ENCODE measurements at places on chromosomes 4 and X. TPM values are rescaled to one million over a fixed set of nuclear protein-coding genes. Genes with fewer than 3 reads are reported as not detected.

The ASB11 gene
- not detected for total RNA-seq

The SASH3 gene
- 123 TPM for total RNA-seq

GRCh38 chr4:25694466-25694865 is 38.8 kb downstream of the SLC34A2 start:
- H3K4me1 ChIP-seq = no peaks in the 10 kb centered on the region
- H3K27ac ChIP-seq = no peak overlapping the region
- no peak for DNase-seq
- no peaks in the 10 kb centered on the region for H3K36me3 ChIP-seq

DNA sequence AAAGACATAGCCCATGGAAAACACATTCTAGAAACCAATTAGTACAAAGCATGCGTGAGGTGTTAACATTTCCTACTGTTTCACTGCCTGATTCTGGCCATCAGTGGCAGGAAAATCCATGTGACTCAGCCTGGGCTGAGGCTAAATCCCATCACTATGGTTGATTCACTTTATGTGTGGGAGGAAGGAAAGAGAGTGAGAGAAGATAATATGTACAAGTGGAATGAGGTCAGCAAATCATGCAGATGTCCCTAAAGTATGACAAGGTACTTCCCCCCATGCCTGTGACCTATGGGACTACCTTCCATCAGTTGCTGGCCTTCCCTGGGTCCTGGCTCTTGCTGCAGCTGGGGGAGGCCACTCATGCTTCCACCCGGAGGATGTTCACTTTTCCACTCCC is 64.2 kb upstream of the MAP3K15 start:
- peak overlapping the region; percentile 72 for H3K27ac ChIP-seq
- no peak for DNase-seq
- peaks cover 14% of the 10 kb centered on the region for H3K4me1 ChIP-seq
- no peak overlapping the region for H3K4me3 ChIP-seq
- peaks cover 15% of the 10 kb centered on the region for H3K36me3 ChIP-seq
- no peaks in the 10 kb centered on the region for H3K27me3 ChIP-seq

- H3K4me1 ChIP-seq = peaks cover 23% of the 10 kb centered on the region
- peaks cover 40% of the 10 kb centered on the region for H3K36me3 ChIP-seq
- H3K27ac ChIP-seq = no peak overlapping the region
- no peak overlapping the region for H3K4me3 ChIP-seq
These were observed 89.3 kb downstream of the GPR143 start for GRCh38 chrX:9676306-9676705.

- no peak overlapping the region for H3K4me3 ChIP-seq
- no peak overlapping the region for H3K27ac ChIP-seq
- peaks cover 16% of the 10 kb centered on the region for H3K36me3 ChIP-seq
- no peaks in the 10 kb centered on the region for H3K27me3 ChIP-seq
These were observed 75.7 kb downstream of the RASL11B start for GRCh38 chr4:52937829-52938228.

DNA sequence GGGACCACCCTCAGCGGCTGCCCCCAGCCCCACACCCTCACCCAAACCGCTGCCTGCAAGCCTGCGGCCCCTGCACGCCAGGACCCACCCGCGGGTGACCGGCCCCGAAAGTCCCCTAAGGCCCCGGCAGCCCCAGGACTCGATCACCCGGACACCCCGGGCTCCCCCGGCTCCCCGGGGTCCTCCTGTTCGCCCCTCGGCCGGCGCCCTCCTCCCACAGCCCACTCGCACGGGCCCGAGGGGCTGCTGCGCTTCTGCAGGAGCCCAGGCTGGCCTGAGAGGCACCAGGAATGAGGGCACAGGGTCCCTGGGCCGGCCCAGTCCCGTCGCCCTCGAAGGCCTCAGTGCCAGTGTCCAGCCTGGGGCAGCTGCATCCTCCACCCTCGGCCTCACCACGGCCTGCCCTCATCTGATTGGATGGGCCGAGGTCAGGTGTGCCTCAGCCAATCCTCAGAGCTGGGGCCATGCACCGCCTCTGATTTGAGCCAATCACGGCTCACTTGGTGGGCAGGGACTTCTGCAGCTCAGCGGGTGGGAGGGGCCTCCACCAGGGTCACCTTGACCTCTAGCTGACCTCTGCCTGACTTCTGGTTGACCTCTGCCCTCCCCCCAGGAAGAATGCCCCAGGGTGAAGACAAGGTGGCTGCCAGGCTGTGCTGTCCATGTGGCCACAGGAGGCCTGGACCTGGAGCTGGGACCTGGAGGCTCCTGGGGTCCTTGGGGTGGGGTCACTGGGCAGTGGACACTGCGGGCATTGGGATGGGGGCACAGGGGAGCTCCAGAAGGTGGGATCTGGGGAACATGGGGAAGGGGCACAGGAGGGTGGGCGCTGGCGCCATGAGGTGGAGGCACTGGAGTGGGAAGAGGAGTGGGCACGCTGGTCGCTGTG is 97.6 kb upstream of the NKX1-1 start:
- no peak overlapping the region for H3K4me3 ChIP-seq
- no peak overlapping the region for H3K27ac ChIP-seq
- H3K27me3 ChIP-seq = peaks cover 10% of the 10 kb centered on the region

DNA sequence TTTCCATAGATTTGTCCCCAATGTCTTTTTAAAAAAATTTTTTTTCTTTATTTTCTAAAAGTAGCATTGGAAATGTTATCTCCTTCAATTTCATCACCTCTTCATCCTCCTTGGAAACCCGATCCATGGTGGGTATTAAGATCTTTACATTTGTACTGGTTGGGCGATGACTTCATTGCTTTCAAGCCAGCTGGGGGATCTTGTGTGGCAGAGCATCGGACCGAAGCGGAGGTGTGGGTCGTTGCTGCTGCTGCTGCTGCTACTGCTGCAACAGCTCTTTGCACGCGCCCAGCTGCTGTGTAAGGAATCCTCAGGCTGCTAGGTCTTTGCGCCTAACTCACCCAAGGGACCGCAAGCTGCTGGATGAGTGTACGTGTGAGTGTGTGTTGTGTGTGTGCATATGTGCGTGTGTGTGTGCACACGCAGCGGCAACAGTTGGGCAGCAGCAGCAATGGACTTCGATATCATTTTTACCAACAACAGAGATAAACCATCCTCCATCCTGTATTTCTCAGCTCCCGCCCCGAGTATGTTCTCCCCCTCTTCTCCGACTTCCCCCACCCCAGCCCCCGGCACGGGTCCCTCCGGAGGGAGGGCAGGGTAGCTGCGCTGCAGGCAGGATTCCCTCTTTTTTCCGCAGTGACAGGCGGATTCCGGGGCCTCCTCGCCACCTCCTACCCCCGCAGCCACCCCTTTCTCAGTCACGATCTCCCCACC is 768 bp upstream of the CDKL5 start:
- H3K4me3 ChIP-seq = peak overlapping the region; percentile 83
- peaks cover 9% of the 10 kb centered on the region for H3K4me1 ChIP-seq
- peak; percentile 14 for DNase-seq
- no peaks in the 10 kb centered on the region for H3K27me3 ChIP-seq
- no peak overlapping the region for H3K27ac ChIP-seq

- H3K4me3 ChIP-seq = no peak overlapping the region
- H3K27me3 ChIP-seq = no peaks in the 10 kb centered on the region
- peaks cover 14% of the 10 kb centered on the region for H3K36me3 ChIP-seq
- H3K27ac ChIP-seq = no peak overlapping the region
- H3K4me1 ChIP-seq = peaks cover 13% of the 10 kb centered on the region
These were observed 9.2 kb downstream of the SPIN3 start for GRCh38 chrX:56986138-56986537.

DNA sequence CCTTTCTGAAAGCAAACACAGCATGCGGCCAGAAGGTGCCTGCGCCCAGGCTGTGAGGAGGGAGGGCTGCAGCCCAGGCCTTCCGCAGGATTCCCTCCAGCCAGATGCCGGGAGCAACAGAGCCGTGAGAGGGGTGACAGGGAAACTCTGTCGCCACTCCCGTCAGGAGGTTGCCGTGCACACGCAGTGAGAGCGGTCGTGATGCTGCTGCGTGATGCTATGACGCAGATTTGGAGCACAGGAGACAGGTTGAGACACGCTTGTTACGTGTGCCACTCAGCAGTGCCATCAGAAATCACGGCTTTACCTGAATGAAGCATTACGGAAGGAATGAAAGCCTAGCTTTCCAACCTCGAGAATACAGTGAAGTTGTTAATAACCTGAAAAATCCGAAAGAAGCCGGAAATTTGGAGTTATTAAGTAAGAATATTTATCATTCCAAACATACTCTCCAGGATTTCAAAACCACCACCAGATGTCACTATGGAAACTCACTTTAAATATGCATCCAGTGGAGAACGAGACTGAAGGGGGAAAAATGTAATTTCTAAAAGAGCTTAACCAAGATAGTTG is 54.4 kb downstream of the FAT1 start:
- H3K4me3 ChIP-seq = no peak overlapping the region
- H3K36me3 ChIP-seq = no peaks in the 10 kb centered on the region
- H3K27ac ChIP-seq = no peak overlapping the region
- DNase-seq = no peak

- H3K27me3 ChIP-seq = peaks cover 3% of the 10 kb centered on the region
- peaks cover 28% of the 10 kb centered on the region for H3K36me3 ChIP-seq
- H3K4me1 ChIP-seq = peaks cover 34% of the 10 kb centered on the region
- H3K4me3 ChIP-seq = peak overlapping the region; percentile 88
These were observed 1.1 kb downstream of the PLAC8 start for GRCh38 chr4:83113429-83113786.

DNA sequence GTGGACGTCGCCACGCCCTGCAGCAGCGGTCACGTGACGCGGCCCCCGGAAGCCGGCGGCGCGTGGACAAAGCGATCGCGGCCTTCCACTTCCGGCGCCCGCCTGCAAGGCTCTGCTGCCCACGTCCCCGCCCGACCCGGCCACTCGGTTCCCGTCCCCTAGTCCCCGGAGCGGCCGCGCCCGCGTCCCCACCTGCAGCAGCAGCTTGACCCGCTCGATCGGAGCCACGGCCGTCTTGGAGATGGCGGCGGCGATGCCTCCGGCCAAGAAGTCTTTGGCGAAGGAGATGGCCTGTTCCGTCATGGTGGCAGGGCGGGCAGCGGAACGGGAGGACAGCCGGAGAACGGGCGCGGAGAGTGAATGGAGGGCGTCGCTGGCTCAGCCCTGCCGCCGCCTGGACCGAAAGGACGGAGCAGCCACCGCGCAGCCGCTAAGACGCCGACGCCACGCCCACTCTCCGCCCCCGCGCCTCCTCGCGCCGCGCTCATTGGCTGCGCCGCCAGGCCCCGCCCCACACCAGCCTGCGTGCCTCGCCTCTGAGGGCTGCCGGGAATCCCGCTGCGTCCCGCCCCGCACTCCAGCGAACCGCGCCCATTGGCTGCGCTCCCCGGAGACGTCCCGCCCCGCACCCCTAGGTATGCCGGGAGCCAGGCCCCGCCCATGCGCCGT is at the start of gene SLC25A6:
TSS of gene SLC25A6 (minus strand) at position 407 of the 669 bp plus-strand sequence. CDS start at position 303, 104 bp downstream.
- peak within 1 kb of the TSS; percentile 98 for H3K4me3 ChIP-seq
- peaks cover 68% of the 10 kb centered on the region for H3K36me3 ChIP-seq
- peak within 1 kb of the TSS; percentile 97 for H3K27ac ChIP-seq
- no peaks in the 10 kb centered on the region for H3K27me3 ChIP-seq

- no peak for DNase-seq
- H3K4me3 ChIP-seq = no peak overlapping the region
- no peaks in the 10 kb centered on the region for H3K36me3 ChIP-seq
- no peak overlapping the region for H3K27ac ChIP-seq
- no peaks in the 10 kb centered on the region for H3K4me1 ChIP-seq
These were observed 55.7 kb downstream of the DCHS2 start for GRCh38 chr4:154435895-154436294.

- H3K27ac ChIP-seq = no peak overlapping the region
- DNase-seq = no peak
- H3K4me1 ChIP-seq = peaks cover 2% of the 10 kb centered on the region
- H3K27me3 ChIP-seq = no peaks in the 10 kb centered on the region
These were observed 21.9 kb downstream of the SEC24D start for GRCh38 chr4:118814058-118814457.

DNA sequence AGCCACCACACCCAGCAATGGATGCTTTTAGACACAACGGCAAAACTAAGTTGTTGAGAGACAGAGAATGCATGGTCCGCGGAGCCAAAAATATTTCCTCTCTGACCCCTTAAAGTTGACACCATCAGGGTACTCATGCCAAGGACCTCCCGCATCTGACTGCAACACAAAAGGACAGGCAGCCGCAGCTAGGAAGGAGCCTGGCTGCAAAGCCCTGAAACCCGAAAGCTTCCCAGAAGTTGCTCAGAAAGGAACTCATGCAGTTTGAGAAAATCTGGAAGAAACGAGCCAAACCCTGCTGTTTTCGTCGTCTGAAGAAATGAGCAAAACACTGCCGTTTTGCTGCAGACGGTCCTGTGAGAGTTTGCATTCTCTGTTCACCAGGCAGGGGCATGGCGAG is 16.5 kb downstream of the DHRSX start:
- no peak overlapping the region for H3K4me3 ChIP-seq
- no peak overlapping the region for H3K27ac ChIP-seq
- H3K27me3 ChIP-seq = no peaks in the 10 kb centered on the region
- DNase-seq = no peak

DNA sequence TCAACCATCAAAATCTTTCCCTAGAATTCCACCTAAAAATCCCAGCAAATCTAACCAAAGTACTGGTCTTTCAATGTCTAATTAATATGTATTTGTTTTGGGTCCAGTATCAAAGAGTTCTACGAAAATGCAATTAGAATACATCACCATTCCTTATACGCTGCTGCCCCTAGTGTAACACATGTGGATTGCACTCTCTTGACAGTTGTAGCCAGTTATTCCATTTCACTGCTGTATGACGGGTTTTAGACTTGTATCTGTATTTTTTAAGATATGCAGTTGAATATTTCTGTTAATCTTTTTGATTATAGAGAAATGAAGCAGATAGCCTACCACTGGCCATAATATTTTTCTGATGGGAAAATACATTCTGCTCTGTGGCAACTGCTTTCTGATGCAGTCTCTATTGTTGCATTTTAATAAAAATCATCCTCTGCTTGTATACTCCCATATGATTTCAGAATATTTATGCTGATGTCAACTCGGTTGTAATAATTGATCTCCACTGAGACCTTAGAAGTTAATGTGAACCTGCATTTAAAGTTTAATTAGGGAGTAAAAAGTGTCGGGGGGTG is 17.1 kb upstream of the PAGE2B start:
- peaks cover 16% of the 10 kb centered on the region for H3K4me1 ChIP-seq
- no peak for DNase-seq
- H3K4me3 ChIP-seq = peak overlapping the region; percentile 33
- no peak overlapping the region for H3K27ac ChIP-seq

DNA sequence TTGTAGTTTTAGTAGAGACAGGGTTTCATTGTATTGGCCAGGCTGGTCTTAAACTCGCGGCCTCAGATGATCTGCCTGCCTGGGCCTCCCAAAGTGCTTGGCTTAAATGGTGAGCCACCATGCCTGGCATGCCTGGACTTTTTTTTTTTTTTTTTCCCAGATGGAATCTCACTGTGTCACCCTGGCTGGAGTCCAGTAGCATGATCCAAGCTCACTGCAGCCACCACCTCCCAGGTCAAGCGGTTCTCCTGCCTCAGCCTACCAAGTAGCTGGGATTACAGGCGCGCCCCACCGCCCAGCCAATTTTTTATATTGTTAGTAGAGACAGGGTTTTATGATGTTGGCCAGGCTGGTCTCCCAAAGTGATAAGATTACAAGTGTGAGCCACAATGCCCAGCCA is 8.4 kb downstream of the UBE2K start:
- no peak overlapping the region for H3K4me3 ChIP-seq
- H3K36me3 ChIP-seq = peaks cover 23% of the 10 kb centered on the region
- DNase-seq = no peak

GRCh38 chr4:22323691-22324090 is 192.2 kb downstream of the ADGRA3 start:
- no peak for DNase-seq
- H3K27me3 ChIP-seq = no peaks in the 10 kb centered on the region

GRCh38 chr4:113586072-113586471 is 175.5 kb downstream of the CAMK2D start:
- no peak overlapping the region for H3K27ac ChIP-seq
- H3K36me3 ChIP-seq = peaks cover 42% of the 10 kb centered on the region
- no peak overlapping the region for H3K4me3 ChIP-seq
- H3K27me3 ChIP-seq = no peaks in the 10 kb centered on the region
- no peak for DNase-seq
- H3K4me1 ChIP-seq = peaks cover 11% of the 10 kb centered on the region

GRCh38 chr4:89755220-89755619 is 81.7 kb downstream of the SNCA start:
- peaks cover 9% of the 10 kb centered on the region for H3K27me3 ChIP-seq
- H3K27ac ChIP-seq = no peak overlapping the region
- H3K4me1 ChIP-seq = no peaks in the 10 kb centered on the region
- no peaks in the 10 kb centered on the region for H3K36me3 ChIP-seq

All from activated naive CD8-positive, alpha-beta T cell treated with anti-CD3 and anti-CD28 coated beads for 36 hours (primary cell).